ENCODE measurements at places on chromosomes 2 and 18.

GRCh38 chr2:101400048-101400447 is 12.7 kb upstream of the CREG2 start:
- no peak for DNase-seq

DNA sequence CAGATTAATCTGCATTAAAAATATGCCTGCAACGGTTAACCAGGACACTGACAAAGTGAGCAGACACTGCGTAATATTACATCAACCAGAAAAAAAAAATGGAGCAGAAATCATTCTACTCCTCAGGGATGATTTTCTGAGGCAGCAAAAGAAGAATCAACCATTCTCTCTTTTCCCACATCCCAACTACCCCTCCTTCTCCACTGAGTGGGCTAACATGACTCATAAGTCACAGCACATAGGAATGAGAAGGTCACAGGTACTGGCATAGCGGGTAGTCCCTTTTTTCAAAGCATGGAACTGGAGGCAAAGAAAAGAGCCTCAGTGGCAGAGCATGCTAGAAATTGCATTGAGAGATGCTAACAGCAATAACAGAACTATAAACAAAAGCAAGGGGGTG is 54.3 kb upstream of the TSPYL6 start:
- DNase-seq, result no peak

GRCh38 chr2:124283096-124283495 is 258.0 kb downstream of the CNTNAP5 start:
- DNase-seq, result no peak

- DNase-seq, result no peak
These were observed 37.5 kb downstream of the ANO7 start for GRCh38 chr2:241225983-241226382.

DNA sequence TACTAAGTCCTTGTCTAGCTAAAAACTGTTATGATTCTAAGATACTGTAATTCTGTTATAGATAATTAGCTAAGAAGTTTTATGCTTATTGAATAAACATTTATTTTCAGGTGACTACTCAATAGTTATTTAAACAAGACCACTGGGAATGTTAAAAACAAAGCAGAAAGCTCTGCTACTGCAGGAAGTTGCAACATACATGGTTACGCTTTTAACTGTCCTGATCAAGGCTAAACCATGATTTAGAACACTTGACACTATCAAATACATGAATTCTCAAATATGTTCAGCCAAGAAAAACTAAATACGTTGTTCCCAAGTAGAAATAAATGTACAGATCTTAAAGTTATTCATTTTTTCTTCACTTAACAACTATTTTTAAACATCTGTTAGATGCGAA is 263.9 kb downstream of the NCKAP5 start:
- DNase-seq, result no peak

DNA sequence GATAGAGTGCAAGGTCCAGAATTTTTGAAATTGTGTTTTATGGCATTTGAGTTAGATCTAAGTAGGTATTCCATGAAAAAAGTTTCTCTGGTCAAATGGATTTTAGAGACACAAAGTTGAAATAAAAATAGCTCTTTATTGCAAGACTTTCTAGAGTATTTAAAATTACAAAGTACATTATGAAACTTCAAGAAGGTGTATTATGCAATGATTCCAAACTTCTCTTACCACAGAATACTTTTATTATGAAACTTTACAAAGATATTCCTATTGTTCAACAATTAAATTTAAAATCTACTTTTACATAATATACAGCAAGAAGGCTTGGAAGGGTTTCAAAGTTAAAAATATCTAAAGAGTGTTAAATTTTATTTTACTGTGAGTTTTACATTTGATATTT is 65.9 kb downstream of the CALCRL start:
- no peak for DNase-seq

GRCh38 chr2:151302404-151302803 is 12.9 kb upstream of the NMI start:
- DNase-seq, result no peak

DNA sequence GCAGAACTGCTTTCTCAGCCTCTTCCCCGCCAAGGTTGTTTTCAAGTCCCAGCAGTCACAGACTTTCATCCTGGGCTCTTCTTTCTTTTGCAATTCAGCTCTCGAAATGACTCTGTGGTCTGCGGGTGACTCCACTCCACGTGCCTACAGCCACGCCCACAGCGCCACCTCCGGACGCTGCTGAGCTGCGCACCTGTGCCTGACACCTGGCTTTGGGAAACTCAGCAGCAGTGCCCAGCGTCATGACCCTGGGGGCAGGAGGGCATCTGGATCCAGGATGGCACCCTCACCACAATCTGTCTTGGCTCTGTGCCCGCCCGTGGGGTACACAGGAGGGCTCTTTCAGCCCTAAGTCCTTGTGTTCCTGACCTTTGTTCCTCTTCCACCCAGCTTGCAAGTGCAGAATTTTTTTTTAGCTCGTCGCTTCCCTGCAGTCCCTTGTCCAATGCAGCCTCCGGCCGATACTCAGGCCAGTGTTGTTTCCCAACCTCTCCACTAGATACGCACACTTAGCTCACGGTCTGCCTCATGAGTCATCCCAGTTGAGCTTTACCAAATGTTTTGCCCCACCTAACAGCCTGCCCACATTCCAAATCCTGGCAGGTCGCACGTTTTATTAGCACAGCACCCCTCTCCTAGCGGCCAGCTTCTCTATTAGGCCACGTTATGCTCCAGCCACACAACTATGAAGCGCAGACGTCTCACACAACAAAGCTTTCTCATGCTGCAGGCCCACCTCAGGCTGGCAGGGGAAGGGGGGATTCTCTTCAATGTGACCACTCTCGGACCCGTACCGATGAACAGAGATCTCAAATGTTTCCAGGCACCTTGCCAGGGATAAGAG is 6.5 kb upstream of the CAPN10 start:
- DNase-seq, result no peak

DNA sequence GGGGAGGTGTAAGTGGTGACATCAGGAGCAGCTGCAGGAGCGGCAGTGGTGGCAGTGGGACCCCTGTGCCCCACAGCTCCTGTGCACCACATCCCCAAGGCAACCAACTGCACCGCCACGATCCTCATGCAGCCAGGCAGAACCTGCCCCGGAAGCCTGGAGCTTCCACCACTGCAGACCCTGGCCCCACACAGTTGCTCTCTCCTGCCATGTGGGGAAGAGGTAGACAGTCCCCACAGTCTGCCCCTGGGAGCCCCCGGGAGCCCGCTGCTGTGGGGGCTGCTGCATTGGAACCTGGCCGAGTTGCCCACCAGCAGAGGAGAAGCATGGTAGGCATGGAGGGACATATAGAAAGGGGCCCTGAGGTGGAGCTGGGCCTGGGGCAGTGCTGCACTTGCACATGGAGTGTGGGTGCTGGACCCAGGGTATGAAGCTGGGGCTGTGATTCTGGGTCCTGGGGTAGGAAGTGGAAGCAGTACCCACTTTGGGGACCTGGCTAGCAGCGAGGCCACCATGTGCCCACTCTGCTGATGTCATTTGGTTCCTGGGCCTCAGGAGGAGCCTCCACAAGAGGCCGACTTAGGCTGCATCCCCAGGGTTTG is 623.3 kb upstream of the LRRTM4 start:
- DNase-seq, result no peak

DNA sequence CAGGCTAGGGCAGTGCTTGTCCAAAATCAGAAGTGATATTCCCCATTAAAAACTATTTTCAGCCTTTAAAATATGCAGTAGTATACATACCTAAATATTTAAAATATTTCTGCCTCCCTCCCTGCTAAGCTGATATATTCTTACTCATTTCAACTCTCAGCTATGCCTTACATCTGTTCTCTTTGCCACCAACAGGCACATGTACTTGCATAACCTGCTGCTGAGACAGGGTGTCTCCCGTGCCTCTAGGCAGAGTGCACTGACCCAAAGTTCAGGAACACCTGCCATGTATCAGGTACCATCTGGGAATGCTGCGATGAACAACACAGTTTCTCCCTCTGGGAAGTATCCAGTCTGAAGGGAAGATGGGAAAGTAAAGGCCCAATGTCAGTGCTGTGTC is 91.7 kb downstream of the STK39 start:
- no peak for DNase-seq

- DNase-seq, result no peak
These were observed 117.0 kb downstream of the LAMA1 start for GRCh38 chr18:7000484-7001096.

DNA sequence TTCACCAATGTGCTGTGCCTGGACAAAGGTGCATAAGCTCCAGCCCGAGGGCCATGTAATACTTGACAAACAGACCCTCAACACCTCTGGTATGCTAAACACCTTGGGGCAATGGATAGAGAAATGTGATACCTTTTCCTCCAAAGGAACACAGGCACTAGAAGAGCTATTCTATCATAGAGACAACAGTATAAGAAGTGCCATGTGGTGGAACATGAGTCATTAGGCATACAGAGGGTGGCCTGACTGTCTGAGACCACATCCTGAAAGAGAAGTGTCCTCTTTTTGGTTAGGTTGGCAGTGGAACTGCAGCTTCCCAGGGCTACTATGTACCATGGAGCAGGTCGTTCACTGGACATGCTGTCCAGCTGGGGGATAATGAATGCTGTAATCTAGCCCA is 153.9 kb downstream of the INSIG2 start:
- no peak for DNase-seq

GRCh38 chr18:45316127-45316526 is 299.1 kb upstream of the SLC14A2 start:
- DNase-seq, result no peak

- DNase-seq, result no peak
These were observed 102.7 kb downstream of the SLC25A12 start for GRCh38 chr2:171791361-171791760.

DNA sequence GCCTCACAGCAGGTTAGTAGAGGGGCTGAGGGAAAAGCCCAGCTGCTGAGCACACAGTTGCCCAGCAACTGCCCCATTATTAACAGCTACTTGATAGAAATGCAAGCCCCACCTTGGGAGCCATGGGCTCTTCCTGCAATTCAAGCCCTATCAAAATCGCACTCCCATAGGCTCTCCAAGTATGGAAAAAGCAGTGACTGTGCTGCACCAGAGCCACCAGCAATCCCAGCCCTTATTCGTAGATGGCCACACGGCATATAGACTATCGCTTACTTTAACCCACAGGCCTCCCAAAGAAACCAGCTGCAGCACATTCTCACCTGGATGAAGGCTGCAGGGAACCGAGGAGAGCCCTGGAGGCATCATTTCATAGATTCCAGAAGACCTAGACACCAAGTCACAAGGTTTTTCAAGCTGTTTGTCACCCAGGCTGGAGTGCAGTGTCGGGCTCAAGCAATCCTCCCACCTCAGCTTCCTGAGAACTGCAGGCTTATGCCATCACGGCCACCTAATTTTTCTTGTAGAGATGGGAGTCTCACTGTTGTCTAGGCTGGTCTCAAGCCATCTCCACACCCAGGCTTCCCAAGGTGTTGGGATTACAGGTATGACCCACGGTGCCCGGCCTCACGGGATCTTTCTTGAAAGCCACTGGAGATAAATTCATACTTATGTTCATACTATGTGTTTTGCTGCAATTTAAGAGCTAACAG is 11.3 kb downstream of the NCL start:
- no peak for DNase-seq

DNA sequence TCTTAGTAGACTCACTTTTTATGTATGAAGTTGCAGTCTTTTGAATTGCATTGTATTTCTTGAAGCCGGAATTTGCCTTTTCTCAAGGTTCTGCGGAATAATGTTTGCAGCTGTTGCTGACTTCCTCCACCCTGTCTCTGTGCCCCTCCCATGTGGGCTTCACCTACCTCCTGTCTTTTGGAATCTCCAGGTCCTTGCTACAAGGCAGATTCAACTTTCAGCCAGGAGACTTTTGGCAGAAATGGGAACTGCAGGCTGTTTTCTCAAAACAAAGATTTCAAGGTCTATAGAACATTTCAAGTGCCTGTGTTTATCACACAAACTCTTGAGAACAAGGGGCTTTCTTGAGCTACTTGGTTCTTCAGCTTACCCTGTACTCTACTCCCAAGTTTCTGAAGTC is 25.6 kb downstream of the ZNF236 start:
- no peak for DNase-seq

- DNase-seq, result no peak
These were observed 1073.3 kb upstream of the CDH2 start for GRCh38 chr18:29250259-29250658.

DNA sequence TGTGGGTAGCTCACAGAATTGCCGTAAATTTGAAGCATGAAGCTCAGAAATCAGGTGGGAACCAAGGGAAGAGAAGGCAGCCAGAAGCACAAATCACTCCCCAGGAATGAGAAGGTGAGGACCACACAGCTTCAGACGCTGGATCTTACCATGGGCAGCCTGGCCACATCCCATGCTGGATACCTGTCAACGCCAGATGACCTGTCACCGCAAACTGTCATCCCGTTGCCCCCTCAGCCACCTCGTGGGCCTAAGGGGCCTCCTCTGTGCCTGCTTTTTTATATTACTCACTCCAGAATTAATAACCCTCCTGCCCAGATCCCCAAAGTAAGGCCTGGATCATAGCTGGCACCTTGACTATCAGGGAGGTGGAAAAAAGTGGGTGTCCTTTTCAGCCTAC is 129.9 kb upstream of the MSH6 start:
- no peak for DNase-seq

DNA sequence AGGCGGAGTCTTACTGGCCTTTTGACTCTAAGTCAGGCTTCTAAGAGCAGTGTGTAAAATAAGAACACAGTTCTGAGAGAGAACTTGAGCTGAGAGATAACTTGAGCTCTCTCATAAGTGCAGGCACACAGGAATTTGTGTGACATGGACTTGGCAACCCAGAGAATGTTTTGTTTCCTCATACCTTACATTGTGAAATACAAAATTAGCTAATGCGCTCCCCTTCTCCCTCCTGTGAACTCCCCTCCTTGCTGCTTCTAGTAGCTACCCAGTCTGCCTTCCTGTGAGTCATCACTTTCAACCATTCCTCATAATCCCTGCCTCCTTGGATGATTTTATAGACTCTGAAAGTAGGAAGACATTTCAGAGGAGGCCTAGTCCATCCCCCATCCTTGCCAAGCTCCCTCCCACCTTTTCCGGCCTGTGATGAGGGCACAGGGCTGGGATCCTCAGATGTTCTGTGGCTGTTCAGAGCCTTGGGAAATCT is 22.6 kb downstream of the FER1L5 start:
- DNase-seq, result no peak

GRCh38 chr18:10072671-10073175 is 158.9 kb downstream of the VAPA start:
- DNase-seq, result no peak

DNA sequence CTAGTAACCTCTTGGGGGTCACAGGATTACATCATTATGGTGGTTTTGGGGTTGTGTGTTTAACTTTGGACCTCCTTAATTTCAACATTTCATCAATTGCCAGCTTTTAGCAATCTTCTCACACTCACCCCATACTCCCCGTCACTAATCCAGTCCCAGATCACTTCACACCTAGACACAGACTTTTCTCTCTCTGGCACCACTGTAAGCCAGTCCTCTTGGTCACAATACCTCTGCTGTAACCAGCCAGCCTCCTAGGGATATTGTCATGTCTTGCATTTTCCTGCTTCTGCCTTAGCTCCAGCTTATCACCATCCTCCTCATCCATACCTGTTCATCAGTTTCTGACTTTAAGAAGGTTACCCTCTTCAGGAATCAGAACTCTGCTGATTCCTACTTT is 1.6 kb upstream of the STK17B start:
- DNase-seq, result no peak

Measured in renal cortex interstitium (tissue), 15 donors.